NCI-H460 (cell line): ENCODE measurements at places on chromosomes 13 and 19.

DNA sequence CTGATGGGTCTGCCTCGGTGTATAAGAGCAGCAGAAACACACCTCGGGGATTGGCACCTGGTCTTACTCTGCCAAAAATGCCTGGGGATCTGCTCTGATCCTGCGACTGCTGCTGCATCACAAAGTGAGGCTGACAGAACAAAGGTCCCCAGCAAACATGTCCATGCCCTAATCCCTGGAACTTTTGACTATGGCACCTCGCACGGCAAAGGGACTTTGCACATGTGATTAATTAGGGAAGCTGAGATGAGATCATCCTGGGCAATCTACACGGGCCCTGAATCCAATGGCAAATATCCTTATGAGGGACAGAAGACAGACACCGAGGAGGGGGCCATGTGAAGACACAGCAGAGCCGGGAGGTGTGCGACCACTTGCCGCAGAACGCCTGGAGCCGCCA lies 8.5 kb downstream of the GGACT start:
- no peak for DNase-seq

DNA sequence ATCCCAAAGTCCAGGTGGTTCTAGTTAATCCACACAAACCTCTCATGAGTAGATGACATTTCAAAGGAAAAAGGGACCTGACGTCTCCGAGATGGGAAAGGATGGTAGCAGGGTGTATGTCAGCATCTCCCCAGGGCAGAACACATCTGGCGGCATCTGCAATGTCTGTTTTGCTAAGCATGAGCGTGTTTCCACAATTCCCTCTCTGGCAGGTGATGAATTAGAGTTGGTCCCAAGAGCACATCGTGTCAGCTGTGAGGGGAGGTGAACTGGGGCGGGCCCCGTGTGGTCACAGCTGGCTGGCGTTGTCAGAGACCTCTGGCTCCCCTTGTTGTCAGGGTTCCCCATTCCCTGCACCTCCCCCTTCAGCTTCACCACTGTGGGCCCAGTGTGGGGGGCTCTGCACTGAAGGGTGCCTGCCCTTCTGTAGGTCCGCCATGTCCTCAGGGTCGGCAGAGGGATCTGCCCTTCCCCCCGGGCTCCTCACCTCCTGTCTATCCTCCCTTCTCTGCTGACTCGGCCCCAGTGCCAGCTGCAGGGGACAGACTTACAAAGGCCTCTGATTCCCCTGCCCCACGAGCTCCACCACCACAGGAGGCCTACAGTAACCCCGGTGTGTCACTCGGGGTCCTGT lies 58.2 kb downstream of the CDADC1 start:
- DNase-seq = no peak

- DNase-seq = no peak
Observed at GRCh38 chr13:57531256-57531655, 100.3 kb upstream of the PCDH17 start.

DNA sequence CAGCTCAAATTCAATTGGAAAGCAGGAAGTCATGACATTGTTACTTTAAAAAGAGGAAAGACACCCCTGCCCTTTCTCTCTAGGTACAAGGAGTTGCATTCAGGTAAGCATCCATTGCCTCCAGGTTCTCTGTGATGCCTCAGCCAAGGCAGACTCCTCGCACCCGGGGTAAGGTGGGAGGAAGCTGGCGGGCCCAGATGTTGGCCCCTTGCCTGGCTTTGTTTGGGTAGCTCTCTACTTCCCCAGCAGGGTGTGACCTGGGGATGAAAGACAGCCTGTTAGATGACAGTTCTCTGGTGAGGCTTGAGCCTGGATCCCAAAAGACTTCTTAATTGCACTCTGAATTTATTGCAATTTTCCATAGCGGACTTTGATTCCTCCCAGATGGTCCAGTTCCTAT lies 25.6 kb downstream of the SHISA2 start:
- no peak for DNase-seq

- DNase-seq = no peak
Observed at GRCh38 chr13:40969169-40969901, 49.8 kb downstream of the ELF1 start.

- DNase-seq = no peak
Observed at GRCh38 chr13:88162076-88162702, 491.0 kb downstream of the SLITRK5 start.
